ENCODE measurements at places on chromosomes 7 and 10.
A peak's percentile ranks its signal among the peaks of the same experiment; 100 is the strongest.

DNA sequence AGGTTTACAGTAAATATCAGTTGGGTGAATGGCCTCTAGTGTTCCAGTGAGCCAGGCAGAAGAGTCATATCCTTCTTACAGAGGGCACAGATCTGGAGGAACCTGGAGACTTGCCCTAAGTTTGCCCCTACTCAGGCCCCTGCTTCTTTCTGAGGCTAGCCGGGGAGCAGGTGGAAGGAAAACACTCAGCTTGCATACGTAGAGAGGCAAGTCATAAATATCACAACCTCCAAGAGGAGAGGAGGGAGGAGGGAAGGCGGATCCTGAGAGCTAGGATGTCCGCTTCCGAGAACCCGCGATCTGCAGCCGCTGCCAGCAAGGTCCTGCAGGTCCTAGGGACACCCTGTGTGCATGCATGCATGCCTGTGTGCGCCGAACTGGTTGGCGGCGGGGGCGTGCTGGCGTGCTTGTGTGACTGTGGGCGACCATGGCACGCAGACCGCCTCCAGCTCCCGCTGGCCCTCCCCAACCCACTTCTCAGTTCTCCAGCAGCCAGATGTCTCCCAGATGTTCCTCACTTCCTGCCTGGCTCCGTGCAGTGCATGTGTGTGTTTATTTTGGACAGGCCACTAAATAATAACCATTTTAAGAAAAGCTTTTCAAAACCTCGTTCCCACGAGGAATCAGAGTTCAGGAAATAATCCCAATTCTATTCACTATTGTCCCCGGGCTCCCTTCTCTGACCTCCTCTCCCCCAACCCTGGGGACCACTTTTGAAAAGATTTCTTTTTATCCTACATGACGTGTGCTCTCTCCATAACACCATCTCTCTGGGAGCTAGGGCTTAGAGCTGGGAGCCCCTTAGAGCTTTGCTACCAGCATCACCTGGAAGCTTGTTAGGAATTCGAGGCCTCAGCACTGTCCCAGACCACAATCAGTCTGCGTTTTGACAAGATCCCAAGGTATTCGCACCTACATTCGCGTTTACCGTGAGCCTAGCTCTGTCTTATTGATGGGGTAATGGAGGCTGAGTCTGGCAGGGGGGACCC lies 32.4 kb downstream of the UNC5B start:
- DNase-seq = no peak

GRCh38 chr7:66877577-66878300 lies 43.3 kb upstream of the TMEM248 start:
- no peak for DNase-seq

GRCh38 chr7:95470452-95470851 lies 15.3 kb upstream of the ASB4 start:
- DNase-seq = no peak

GRCh38 chr7:138579136-138579535 lies 119.1 kb downstream of the TRIM24 start:
- no peak for DNase-seq

- DNase-seq = no peak
These were observed 14.5 kb downstream of the PALD1 start for GRCh38 chr10:70492786-70493659.

GRCh38 chr10:36253731-36254130 lies 611.6 kb upstream of the FZD8 start:
- no peak for DNase-seq

DNA sequence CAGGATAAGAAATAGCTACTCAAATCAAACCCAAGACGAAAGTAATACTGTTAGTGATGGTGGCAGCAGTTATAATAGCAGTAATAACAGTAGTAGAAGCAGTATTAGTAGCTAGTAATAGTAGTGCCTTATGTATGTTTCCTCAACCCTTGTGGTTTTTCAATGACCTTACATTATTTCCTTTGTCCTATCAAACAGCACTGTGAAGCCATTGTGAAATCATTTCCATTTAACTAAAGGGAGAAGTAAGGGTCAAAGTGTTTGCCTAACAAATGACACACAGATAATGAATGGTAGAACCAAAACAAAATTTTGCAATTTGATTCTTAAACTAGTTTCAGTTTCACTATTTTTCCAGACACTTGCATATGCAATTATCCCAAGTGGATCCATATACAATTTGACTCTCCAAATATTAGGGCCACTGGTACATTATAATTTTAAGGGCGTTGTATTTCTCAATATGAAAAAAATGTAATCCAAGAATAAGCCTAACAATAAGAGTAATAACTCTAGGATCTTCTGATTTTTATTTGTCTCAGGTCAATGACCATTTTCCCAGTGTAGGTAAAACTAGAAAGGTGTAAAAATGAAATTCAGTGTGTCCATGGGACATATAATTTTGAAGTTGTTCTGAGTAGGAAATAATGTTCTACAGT lies 33.7 kb upstream of the TMEM26 start:
- no peak for DNase-seq

- peak; percentile 95 for DNase-seq
These were observed at the start of gene DNAJB12 for GRCh38 chr10:72354356-72355213. TSS of gene DNAJB12 (minus strand) at chr10:72354919. CDS start at chr10:72354897, 22 bp downstream.

DNA sequence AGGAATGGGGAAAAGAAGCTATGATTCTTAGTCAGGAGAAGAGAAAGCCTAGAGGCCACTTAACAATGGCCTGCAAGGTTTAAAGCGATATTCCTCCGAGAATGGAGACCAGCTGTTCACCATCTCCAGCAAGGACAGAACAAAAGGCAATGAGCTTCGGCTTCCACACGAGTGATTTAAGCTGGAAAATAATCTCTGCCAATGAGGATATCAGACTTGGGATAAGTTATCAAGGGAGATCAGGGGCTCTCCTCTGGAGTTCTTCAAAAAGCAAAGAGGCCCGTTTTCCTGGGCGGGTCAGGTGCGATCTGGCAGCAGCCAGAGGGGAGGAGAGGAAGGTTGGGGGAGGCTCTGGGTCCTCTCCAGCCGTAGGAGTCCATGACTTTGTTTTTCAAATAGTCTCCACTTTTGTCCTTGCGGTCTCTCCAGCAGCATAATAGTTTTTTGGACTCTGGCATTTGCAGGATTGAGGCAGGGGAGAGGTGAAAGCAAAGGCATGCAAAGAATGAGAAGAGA lies 211.3 kb downstream of the SKIDA1 start:
- DNase-seq = no peak

DNA sequence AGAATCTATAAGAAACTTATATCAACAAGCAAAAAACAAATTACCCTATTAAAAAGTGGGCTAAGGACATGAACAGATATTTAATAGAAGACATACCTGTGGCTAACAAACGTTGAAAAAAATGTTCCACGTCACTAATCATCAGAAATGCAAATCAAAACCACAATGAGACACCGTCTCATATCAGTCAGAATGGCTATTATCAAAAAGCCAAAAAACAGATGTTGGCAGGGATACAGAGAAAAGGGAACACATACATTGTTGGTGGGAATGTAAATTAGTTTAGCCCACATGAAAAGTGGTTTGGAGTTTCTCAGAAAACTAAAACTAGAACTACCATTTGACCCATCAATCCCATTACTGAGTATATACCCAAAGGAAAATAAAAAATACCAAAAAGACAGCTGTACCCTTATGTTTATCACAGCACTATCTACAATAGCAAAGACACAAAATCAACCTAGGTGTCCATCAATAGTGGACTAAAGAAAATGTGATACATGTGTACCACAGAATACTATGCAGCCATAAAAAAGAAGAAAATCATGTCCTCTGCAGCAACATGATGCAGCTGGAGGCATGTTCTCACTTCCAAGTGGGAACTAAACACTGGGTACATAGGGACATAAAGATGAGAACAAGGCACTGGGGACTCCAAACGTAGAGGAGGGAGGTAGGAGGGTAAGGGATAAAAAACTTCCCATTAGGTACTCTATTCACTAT lies 83.8 kb upstream of the TMEM168 start:
- no peak for DNase-seq

- DNase-seq = no peak
These were observed 24.1 kb upstream of the FAM180A start for GRCh38 chr7:135772639-135773222.

GRCh38 chr7:70098133-70098561 lies 499.9 kb downstream of the AUTS2 start:
- DNase-seq = no peak

- no peak for DNase-seq
These were observed 5.0 kb downstream of the PRKAG2 start for GRCh38 chr7:151871904-151872303.

GRCh38 chr7:124330731-124331407 lies 298.0 kb upstream of the TMEM229A start:
- DNase-seq = no peak

DNA sequence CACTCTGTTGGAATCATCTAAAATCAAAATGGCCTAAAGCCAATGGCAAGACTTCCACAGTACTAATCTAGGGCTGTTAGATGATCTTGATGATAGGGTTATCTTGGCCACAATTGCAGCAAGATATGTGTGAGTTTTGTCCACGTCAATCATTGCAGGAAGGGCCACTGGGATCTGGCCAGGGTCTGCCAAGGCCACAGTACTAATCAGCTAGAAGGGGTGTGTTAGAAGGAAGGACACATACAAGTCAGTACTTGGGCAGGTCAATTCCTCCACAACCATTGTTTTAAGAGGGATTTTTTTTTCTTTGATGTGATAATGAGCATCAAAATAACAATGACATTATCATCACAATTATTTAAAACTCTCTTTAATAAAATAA lies 1.6 kb downstream of the LMOD2 start:
- DNase-seq = no peak

DNA sequence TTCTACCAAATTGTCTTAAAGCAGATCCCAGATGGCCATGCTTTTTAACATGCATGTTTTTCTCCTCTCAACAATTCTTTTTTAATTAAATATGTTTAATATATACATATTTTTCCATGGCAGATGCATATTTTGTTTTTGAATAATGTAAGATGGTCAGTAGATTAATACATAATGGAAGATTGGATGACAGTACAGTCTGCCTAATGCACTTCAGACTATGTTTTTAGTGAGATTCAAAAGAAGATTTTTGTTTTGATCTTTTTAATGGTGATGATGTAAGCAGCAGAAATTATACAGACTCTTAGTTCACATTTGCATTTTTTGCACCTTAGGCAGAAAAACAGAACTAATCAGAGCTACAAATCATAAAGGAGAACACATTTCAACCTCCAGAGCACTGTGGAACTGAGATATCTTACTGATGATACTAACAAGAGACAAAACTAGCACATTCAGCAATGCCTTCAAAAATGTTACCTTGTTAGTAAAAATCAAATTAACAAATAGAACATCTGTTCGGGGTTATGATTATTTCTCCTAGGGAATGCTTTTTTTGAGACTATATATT lies 203.4 kb downstream of the PHF14 start:
- no peak for DNase-seq

GRCh38 chr7:139626817-139627216 lies 103.3 kb downstream of the CLEC2L start:
- DNase-seq = no peak
